Iris pigment epithelial cell (primary cell): ENCODE measurements at places on chromosomes 3 and 15.

- no peak for DNase-seq
Measured at GRCh38 chr3:97911459-97911858, 60.8 kb downstream of the RIOX2 start.

DNA sequence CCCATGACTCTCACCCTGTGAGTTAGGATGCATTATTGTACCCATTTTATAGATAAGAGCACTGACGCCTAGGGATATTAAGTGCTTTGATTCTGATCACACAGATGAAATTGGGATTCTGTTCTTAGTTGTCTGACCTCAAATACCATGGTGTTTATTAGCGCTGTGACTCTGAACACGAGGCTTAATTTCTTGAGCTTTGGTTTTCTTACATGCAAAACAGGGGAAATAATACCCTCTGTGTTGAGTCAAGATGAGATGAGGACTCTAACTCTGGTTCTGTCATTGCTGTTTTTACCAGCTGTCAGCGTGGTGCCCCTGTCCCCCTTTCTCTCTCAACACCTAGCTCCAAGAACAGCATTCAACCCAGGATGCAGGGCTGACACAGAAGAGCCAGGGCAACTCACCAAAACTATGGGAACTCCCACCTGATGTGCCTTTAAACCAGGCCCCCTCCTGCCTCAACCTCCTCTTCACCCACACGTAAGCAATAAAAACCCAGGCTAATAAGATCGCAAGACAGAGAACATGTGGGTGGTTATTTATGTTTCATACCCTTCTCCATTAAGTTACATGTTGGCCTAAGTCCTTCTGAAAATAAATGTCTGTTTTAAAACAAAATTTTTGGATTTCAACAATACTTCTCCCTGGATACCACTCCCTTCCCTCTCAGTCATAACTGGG is 100.1 kb upstream of the SPATA12 start:
- DNase-seq, result no peak

DNA sequence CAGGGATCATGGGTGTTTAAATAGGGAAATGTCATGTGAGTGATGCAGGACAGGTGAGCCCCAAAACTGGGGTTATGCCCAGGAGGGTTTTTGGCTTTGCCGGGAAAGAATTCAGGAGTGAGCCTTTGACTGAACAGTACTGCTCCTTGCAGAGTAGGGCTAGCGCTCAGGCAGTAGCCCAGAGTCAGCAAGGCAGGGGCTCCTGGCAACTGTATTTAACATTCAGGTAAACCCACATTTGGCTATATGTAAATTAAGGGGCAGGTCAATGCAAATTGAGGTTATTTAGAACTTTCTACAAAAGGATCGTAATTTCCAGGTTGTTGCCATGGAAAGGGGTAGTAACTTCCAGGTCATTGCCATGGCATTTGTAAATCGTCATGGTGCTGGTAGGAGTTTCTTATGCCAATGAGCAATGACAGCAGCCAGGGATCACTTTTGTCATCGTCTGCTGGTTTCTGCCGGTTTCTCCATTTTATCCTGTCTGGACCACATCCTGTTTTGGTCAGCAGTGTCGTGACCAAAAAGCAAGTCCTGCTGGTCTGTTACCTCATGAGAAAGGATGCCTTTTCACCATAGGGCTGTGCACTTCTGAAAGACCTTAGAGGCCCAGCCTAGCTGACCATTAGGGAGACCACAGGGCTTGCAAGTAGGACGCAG is 24.3 kb downstream of the MTHFS start:
- peak; percentile 87 for DNase-seq

DNA sequence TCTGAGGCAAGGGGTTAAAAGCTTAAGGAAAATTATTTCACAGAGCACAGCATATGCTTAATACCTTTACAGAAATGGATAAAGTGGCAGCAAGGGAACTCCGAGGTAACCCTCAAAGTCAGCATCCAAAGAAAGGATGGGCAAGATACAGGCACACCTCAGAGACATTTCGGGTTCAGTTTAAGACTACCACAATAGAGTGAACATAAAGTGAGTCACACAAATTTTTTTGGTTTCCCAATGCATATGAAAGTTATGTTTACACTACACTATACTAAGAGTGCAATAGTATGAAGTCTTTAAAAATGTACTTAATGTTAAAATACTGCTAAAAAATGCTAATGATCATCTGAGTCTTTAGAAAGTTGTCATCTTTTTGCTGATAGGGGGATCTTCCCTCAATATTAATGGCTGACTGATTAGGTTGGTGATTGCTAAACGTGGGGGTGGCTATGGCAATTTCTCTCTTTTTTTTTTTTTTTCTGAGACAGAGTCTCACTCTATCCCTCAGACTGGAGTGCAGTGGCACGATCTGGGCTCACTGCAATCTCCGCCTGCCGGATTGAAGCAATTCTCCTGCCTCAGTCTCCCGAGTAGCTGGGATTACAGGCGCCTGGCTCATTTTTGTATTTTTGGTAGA is 10.0 kb downstream of the UBR1 start:
- peak; percentile 64 for DNase-seq

- no peak for DNase-seq
Measured at GRCh38 chr3:166257715-166258114, 420.5 kb upstream of the BCHE start.

DNA sequence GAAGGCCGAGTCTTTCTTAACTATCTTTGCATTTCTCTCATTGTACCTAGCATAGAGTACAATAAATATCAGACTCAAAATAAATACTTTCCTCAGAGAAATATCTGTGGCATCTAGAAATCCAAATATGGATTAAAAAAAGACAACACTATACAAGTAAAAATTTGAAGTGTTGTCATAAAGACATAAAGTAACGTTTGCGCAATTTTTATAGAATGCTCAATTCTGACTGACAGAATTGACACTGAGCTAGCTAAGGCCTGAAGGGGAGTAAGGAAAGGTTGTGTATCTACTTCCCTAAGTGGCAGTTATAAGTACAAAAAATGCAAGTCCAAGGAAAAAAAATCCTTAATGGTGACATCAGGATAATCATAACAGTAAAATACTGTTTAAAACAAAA is 1.1 kb downstream of the SEC11A start:
- DNase-seq, result no peak

GRCh38 chr15:90071220-90071807 is 31.0 kb downstream of the IDH2 start:
- DNase-seq, result peak; percentile 85

DNA sequence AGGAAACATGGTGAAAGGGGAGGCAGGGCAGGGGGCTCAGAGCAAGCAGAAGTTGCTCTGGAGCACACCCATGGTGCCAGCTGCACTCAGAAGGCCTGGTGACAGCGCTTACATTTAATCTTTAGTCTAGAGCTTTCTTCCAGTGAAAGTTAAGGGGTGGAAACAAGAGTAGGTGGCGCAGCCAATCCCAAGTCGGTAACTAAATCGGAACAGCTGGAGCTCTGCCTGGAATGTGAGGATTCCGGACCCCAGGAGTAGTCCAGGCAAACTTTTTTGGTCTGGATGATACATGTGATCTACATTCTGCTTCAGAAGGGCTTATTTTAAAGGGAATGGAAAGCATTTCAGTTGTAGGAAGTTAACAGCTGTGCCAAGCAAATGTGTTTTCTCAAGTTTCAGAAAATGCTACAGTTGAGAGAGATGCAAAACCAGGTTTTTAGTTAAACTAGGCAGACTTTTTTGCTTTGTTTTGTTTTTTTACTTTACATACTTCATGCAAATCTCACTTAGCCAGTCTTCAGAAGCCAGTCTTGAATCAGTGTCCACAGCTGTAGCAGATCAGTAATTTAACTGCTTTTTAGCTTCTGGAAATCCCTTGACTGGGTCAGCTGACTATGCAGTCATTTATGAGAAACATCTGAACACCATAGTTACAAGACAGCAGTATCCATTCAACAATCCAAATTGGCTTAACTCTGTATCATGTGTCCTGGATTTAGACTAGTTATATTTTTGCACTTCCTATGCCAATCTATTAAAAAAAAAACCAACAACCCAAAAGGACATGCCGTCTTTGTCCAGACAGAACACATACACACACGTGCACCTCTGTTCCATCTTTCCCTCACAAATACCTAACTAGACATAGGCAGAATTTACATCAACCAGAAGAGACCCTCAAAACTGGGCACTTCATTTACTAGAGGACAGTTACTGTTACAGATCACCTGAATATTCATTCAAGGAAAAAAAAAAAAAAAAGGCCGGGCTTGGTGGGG is 33.2 kb downstream of the ZNF106 start:
- peak; percentile 92 for DNase-seq

DNA sequence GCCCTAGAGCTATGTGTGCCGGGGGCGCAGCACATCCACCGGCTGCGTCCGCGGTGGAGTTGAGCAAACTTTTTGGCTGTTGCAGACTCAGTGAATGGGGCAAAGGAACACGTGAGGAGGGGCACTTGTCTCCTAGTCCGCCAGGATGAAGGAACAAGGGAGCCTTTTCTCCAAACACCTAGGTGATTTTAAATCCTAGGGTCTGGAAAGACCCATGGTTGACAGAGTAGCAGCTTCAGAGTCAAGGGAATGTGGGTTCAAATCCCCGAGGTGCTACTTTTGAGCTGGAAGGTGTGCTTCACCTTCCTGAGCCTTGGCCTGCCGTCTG is 648 bp downstream of the ACAN start:
- no peak for DNase-seq

GRCh38 chr15:86879250-86880229 is 799.9 kb downstream of the AGBL1 start:
- no peak for DNase-seq

GRCh38 chr3:16181361-16181760 is 6.9 kb downstream of the GALNT15 start:
- DNase-seq, result peak; percentile 62

DNA sequence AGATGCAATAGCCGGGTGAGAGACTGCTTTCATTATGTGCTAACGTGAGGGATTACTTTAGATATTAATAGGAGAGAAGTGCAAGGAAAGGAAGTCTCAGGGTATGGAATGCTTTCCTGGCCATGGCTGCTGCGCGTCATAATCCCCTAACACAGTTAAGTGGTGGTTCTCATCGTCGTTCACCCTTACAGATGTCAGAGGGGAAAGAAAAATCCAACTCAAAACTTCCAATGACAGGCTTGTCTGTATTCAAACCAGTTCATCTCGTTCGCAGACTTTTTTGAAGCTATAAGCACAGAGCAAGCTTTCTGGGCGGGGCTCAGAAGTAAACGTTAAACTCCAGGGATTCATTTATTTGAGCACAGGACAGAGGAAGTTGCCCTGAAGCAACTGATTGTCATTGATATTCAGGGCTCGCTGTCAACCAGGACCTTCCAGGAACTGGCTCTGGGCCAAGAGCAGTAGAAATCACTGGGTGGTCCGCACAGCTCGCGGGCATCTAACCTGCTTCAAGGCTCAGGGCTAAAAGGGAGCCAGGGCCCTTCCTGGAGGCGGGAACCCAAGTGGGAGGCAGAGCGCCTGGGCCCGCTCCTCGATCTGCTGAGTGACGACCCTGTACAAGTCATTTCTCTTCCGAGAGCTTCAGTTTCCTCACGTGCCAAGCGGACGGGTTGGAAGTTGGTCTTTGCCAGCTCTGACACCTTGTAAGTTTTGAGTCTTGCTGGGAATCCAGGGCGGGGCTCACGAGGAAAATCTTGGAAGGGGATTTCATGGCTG is 1.1 kb upstream of the LPP start:
- DNase-seq, result peak; percentile 53

- DNase-seq, result no peak
Measured at GRCh38 chr15:29568840-29569532, 253.3 kb downstream of the TJP1 start.

DNA sequence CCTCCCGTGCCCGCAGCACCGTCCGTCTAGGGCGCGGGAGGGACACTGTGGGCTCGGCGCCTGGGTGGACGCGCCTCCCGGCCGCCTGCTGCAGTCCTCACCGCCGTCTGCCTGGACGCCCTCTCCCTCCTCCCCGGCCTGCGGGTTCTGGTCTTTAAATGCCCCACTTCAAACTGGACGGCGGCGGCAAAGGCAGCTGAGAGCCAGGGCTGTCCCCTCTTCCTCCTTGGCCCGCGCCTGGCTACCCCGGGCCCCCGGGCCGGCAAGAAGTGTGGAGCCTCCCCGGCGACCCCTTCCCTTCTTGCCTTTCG is 426 bp downstream of the CBLB start:
- peak; percentile 61 for DNase-seq

DNA sequence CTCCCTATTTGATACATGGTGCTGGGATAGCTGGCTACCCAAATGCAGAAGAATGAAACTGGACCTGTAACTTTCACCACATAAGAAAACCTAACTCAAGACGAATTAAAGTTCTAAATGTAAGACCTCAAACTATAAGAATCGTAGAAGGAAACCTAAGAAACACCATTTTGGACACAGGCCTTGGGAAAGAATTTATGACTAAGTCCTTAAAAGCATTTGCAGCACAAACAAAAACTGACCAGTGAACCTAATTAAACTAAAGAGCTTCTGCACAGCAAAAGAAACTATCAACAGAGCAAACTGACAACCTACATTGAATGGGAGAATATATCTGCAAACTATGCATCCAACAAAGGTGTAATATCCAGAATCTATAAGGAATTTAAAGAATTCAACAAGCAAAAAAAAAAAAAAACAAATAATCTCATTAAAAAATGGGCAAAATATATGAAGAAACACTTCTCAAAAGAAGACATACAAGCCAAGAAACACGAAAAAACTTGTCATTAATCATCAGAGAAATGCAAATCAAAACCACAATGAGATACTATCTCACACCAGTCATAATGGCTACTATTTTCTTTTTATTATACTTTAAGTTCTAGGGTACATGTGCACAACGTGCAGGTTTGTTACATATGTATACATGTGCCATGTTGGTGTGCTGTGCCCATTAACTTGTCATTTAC is 37.0 kb downstream of the HDGFL3 start:
- peak; percentile 66 for DNase-seq

- peak; percentile 45 for DNase-seq
Measured at GRCh38 chr3:35422836-35423601, 216.3 kb upstream of the ARPP21 start.

DNA sequence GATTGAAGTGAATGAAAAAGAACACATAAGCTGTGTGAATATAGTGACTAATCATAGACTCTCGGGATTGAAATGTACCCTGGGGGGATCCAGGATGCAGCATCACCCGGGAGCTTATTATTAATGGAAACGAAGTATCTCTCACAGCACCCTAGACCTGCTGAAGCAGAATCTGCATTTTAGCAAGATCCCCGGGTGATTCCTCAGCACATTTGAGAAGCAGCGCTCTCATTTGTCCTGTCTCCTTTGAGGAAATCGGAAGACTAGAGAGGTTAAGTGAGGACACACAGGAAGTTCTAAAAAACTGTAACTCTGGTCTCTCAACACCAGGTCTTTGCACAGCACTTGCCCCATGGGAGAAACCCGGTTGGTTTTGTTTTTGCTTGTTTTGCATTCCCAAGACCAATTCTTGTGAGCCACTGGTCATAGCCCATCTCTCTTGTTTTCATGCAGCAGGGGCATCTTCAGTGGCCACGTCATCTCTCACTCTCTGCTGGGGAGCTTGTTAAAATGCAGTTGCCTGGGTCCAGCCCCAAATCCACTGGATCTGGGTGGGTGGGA is 30.2 kb downstream of the ZNF710 start:
- peak; percentile 36 for DNase-seq

GRCh38 chr3:36394176-36394575 is 13.9 kb downstream of the STAC start:
- DNase-seq, result peak; percentile 7

GRCh38 chr3:116394365-116394764 is 50.9 kb downstream of the LSAMP start:
- DNase-seq, result no peak
